Hippocampal formation (tissue), 2 donors: ENCODE measurements at places on chromosomes 7 and 10.

- no peak for DNase-seq
These were observed 2.9 kb upstream of the OSBPL3 start for GRCh38 chr7:24982917-24983316.

DNA sequence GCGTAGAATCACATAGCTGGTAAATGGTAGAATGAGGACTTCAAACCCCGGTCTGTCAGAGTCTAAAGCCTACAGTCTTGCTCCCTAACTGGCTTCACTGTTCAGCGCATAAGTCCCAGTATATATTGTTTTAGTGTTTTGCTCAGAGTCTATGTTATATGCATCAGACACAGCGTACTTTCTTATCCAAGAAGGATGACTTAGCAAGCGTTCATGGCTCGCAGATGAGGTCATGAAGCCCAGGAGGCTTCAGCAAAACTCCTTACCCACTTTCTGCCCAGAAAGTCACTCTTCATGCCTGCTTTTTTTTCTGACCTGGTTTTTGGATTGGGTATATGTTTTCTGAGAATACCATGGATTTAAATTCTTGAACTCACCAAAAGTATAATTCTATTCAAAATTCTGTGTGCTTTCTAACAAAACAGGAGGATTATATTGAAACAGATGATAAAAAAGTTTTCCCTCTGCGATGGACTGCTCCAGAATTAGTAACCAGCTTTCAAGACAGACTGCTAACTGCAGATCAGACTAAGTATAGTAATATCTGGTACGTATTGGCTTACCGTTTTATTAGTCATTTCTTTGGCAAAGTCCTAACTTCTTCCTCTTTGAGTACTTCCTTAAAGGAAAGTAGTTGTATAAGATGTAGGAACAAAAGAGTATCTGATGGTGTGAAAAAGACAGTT lies 24.6 kb upstream of the BHLHA15 start:
- no peak for DNase-seq

DNA sequence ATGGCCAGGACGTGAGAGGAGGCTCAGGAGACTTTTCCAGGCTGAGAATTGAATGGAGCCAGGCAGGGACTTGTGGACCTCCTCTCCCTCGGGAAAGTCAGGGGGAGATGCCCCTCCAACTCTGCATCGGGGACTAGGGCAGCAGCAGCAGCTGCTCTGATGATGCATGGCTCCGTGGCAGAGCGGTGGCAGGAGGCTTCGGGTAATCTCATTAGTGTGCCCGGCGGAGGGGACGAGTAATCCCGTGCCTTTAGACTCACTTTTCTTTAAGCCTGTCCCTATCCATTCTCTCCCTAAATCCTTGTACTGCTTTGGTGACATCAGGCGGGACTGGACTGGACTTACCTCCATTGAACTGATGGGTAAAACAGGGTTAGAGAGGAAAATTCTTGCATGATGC lies 75.1 kb downstream of the ZMIZ1 start:
- no peak for DNase-seq

- no peak for DNase-seq
These were observed 85.9 kb downstream of the MDFIC start for GRCh38 chr7:115007751-115008150.

DNA sequence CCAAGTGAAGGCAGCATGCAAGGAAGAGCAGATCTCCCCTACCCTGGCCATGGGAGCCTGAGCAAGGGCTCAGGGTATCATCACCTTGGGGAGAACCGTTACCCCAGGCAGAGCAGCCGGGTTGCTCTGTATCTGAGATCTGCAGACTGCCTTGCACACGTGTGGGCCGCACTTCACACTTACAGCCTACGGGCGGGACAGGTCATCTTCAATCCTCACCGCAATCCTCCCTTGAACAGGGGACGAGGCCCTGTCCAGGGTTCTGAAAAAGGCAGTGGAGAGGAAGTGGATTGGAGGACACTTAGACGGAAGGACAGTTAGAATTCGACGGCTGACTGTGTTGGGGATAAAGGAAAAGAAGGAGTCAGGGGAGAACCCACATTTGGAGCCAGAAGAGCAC lies 51.4 kb downstream of the NPS start:
- DNase-seq = no peak

GRCh38 chr10:127907411-127908105 lies 655 bp downstream of the PTPRE start:
- DNase-seq = no peak

GRCh38 chr10:4246881-4247358 lies 461.9 kb upstream of the KLF6 start:
- DNase-seq = no peak

DNA sequence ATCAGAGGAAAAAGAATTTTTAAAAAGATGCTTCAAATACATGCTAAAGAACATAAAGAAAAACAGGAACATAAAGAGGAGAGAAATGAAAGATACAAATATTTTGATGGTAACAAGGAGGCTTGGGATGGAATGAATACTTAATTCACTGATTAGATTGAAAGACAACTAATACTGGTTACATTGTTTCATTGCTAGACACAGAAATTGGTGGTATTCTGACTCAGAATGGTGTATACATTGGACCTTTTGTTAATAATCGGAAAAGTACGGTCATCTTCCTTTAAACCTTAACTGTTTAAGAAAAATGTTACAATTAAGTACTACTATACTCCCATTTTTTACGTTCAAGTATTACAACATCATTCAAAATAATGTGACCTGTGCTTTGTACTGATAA lies 567.5 kb downstream of the PARD3 start:
- no peak for DNase-seq

- DNase-seq = no peak
These were observed 2.9 kb downstream of the GPNMB start for GRCh38 chr7:23249486-23249885.

- no peak for DNase-seq
These were observed 38.4 kb downstream of the STAM start for GRCh38 chr10:17682236-17682946.

DNA sequence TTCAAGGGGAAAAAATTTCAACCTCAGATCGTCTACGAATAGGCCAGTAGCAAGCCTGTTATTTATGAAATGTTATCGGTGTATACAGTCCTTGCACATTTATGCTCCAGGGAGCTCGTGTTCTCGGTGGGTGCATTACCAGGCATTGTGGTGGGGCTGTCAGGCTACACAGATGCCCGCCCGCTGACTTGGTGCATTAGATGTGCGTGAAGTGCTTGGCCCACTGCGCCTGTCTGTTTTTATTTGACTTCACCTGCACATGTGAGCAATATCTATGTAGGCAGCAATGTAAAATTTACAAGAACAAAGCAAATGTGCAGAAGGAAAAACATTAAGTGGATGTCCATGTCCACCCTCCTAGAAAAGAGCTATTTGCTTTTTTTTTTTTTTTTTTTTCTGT lies 2.8 kb downstream of the FOXK1 start:
- no peak for DNase-seq

GRCh38 chr7:36827726-36828703 lies 103.7 kb upstream of the AOAH start:
- no peak for DNase-seq

DNA sequence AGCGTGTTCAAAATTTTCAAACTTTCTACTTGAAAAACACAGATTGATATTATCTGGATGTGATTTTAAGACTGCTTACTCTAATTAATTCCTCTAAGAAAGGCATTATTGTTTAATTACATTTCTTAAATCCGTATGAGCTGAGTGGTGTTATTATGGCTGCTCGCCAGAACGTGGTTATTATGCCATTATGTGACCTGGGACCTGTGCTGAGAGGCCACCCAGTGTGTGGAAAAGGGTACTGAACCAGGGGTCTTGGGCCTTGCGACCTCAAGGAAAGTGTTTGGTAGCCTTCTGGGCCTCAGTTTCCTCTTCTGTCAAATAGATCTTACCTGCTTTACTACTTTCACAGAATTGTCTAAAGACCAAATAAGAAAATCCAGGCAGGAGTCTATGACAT lies 15.4 kb downstream of the LGI1 start:
- no peak for DNase-seq

DNA sequence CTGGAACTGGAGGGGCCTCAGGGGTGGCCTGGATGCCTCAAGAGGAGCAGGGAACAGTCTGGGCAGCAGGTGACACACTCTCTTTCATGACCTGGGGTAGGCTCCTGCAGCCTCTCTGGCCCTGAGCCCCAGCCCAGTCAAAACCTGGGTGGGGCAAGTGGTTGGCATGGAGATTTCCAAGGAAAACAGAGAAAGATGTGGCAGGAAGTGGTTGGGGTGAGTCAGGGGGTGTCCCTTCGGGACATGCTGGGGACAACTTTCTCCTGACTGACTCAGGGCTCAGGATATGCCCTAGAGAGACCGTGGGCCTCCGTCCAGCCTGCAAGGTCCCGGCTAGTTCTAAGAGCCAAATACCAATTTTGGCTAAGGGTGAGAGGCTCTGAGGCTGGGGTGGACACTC lies 2.9 kb downstream of the AQP1 start:
- no peak for DNase-seq

DNA sequence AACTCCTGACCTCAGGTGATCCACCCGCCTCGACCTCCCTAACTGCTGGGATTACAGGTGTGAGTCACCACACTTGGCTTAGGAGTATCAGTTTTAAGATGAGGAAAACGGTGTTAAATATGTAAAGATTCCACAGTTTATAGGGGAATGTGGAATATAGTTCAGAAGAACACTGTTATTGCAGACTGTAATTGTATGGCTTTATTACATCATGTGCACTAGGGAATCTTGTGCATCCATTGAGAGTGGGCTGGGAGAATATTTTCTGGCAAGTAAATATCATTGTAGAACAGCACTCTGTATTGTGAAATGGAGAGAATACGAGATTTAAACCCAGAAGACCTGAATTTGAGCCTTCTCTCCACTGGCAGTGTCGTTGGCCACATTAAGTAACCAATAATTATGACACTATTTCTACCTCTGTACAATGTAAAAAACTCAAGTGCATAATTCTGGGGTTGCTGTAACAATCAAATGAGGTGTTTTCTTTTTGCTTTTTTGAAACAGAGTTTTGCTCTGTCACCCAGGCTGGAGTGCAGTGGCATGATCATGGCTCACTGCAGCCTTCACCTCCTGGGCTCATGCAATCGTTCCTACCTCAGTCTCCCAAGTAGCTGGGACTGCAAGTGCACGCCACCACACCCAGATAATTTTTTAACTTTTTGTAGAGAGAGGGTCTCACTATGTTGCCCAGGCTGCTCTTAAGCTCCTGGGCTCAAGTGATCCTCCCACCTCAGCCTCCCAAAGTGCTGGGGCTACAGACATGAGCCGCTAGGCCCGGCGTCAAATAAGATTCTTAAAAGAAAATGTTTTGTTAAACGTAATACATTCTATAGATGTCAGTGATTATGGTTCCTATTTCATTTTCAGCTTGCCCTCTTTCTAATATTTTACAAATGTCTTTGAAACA lies 12.0 kb upstream of the PARD3 start:
- no peak for DNase-seq

DNA sequence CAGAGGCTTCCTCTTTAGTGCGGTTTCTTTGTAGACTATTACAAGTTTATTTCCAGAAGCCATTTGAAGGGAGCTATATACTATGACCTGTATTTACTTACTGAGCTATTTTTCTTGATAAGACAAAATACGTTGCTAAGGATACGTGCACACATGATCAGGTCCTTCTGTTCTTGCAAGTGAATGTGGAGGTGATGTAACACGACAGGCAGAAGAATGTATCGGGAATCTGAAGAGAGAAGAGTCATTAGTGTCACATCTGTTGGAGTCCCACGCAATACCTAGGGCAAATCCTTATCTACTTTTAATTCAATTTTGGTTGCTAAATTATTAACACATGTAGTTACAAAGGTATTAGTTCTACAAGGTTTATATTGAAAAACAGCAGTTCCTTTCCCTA lies 284.6 kb upstream of the IMMP2L start:
- no peak for DNase-seq

DNA sequence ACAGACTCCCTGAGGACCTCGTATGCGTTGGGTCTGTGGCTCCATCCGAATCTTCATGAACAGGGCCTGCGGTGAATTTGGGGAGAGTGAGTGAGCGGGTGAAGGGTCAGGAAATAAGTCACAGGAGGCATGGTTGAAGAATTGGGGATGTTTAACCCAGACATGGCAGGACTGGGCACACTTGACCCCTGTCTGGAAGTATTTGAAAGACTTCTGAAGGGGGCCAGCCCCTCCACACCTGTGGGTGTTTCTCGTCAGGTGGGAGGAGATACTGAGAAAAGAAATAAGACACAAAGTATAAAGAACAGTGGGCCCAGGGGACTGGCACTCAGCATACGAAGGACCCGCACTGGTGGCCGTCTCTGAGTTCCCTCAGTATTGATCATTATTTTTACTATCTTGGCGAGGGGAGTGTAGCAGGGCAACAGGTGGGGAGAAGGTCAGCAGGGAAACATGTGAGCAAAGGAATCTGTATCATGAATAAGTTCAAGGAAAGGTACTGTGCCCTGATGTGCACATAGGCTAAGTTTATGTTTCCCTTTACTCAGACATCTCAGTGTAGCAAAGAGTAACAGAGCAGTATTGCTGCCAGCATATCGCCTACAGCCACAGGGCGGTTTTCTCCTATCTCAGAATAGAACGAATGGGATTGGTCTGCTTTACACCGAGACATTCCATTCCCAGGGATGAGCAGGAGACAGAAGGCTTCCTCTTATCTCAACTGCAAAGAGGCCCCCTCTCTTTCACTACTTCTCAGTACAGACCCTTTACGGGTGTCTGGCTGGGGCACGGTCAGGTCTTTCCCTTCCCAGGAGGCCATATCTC lies 38.2 kb upstream of the PFKFB3 start:
- DNase-seq = no peak

- DNase-seq = no peak
These were observed 68.1 kb upstream of the ITPRID1 start for GRCh38 chr7:31445686-31446355.

- DNase-seq = no peak
These were observed 35.5 kb downstream of the GPR141 start for GRCh38 chr7:37719077-37719476.

DNA sequence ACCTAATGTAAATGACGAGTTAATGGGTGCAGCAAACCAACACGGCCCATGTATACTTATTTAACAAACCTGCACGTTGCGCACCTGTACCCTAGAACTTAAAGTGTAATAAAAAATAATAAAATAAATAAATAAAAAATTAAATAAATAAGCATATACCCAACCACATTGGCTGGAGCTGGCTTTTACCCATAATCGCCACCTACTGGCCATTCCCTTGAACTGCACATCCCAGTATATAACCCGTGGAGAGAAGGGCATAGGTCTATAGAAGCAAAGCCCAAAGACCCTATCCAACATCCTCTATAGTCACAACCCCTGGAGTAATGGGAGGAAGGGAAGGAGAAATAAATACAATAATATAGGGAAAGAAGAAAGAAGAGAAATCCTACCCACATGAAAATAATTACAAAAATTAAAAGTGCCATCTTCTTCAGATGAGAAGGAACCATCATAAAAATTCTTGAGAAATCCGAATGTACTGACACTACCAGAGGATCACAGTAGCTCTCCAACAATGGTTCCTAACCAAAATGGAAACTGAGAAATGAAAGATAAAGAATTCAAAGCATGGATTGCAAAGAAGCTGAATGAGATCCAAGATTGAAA lies 65.6 kb downstream of the TWIST1 start:
- no peak for DNase-seq

GRCh38 chr10:117684046-117684610 lies 141.6 kb downstream of the EMX2 start:
- no peak for DNase-seq
